ENCODE measurements at places on chromosomes 11 and 22.

- DNase-seq, result no peak
These were observed 1232.2 kb downstream of the BRD1 start for GRCh38 chr22:48595511-48595905.

DNA sequence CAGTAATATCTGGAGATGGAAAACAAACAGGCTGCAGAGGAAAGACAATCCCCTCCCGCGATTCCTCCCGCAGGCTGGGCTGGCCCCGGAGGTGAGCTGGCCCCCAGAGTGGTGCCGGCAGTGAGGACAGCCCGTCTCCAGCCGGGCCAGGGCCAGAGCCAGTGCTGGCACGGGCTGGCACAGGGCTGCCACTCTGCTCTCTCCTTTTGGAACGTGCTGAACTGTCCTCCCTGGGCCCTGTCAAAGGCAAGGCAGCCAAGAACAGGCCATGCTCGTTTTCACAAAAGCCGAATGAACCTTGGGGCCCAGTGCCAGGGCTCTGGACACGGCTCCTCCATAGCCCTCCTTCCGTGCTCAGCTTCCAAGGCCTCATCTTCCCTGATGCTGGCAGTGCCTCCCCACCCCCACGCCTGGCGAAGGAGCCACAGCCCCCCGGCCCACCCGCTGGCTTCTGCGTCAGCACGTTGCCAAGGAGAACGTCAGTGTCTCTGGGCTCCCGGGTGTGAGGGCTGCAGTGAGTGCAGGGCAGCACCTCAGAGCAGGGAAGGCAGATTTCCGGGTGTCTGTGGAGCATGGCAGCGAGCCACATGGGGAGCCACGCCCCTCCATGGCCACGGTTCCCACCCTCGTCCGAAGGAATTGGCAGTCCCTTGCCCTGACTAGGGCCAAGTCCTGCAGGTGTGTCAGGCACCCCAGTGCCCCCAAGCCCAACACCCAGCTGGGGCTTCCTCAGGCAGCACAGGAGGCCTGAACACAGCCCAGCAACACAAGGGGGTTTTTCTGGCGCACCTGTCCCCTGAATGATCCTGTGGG lies 28.6 kb downstream of the GNAZ start:
- no peak for DNase-seq

- DNase-seq, result peak; percentile 75
These were observed at the start of gene NUP160 for GRCh38 chr11:47847892-47848699. NUP160 (minus strand) TSS chr11:47848350; CDS start chr11:47848318, 32 bp downstream.

DNA sequence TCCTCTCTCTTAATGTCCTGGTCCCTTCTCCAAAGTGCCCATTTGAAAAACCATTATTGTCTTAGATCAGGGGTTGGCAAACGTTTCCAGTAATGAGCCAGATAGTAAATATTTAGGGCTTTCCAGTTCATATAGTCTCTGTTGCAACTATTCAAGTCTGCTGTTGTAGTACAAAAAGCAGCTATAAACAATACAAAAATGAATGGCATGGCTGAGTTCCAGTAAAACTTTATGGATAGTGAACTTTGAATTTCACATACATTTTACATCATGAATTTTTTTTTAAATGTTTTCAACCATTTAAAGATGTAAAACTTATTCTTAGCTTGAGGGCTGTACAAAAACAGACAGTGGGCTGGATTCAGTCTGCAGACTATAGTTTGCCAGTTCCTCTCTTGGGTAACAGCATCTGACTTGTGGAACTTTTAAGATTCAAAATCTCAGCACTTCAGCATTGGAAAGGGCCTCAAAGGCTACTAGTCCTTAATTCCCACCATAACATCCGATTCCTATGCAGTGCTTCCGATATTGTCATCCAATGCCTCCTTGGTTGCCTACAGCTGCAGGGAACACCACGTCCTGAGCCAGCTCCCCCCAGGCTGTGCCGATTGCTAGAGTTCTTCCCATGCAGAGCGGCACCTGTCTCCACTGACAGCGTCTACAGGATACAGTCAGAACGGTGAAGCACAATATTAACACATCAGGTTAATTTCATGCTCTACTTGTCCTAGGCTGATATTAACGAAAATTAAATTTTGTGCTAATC lies 65.6 kb upstream of the E2F8 start:
- no peak for DNase-seq

DNA sequence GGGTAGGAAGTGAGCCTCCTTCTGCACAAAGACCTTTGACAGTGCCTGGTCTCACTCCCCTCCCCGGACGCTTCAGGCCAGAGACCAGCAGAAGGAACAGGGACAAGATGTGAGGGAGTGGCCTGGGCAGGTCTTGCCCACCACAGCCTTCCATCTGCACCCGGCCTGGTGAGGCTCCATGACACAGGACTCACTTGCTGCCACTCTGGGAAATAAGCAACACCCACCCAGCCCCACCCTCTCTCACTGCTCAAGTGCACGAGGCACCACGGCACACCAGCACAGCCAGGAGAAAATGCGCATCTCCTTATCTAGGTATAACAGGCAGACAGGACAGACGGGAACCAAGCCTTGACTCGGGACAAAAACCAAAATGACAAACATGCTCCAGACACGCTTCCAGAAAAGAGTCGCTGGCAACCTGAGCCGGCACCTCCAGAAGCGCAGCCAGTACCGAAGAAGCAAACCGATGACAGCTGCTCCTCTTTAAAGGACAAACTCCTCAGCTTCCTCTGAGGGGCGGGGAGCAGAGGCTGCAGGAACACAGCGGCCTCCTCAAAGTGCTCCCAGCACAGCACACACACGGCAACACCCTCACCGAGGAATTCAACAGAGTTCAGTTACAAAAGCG lies 41.7 kb downstream of the BRD1 start:
- DNase-seq, result no peak
